ENCODE measurements at places on chromosomes 4 and X.

GRCh38 chr4:2261853-2262144, at the start of gene MXD4:
Gene MXD4 (minus strand): TSS chr4:2262109. CDS start chr4:2261980, 129 bp downstream.
- no peak for DNase-seq

GRCh38 chr4:22501715-22502095, 14.2 kb downstream of the ADGRA3 start:
- DNase-seq, result no peak

- no peak for DNase-seq
These were observed 80.1 kb downstream of the ATG4A start for GRCh38 chrX:108171671-108172070.

GRCh38 chr4:5959211-5959982, 58.8 kb downstream of the C4orf50 start:
- DNase-seq, result no peak

DNA sequence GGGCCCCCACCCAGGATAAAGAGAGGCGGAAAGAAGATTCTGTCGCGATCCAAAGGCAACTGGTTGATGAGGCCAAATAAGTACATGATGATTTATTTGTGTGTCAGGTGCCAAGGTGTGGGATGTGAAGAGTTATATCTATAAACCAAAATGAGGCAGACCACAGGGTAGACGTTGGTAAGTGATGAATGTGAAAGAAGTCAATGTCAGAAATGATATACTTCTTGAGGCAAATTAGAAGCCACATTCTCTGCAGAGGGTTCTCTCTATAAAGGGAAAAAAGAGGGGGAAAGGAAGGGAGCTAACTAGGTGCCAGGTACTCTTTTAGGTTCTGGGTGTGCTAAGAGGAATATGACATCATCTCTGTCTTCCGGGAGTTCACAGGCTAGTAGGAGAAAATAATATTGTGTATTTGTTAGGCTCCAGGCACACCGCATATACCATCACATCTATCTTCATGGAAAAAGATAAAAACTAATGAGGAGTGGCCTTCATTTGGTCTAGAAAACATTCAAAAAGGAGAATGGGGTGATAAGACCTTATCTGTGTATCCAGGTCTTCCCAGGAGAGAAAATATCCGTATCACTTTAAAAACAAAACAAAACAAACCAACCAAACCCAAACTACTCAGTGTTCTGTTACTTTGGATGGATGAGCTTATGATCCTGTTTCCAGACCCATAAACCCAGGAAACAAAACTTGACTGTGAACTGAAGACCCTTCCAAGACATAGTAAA, 4.8 kb upstream of the SH2D1A start:
- no peak for DNase-seq

GRCh38 chr4:175166020-175166419, 247.9 kb downstream of the ADAM29 start:
- DNase-seq, result no peak

GRCh38 chr4:82930848-82931755, 30.6 kb downstream of the THAP9 start:
- DNase-seq, result no peak

DNA sequence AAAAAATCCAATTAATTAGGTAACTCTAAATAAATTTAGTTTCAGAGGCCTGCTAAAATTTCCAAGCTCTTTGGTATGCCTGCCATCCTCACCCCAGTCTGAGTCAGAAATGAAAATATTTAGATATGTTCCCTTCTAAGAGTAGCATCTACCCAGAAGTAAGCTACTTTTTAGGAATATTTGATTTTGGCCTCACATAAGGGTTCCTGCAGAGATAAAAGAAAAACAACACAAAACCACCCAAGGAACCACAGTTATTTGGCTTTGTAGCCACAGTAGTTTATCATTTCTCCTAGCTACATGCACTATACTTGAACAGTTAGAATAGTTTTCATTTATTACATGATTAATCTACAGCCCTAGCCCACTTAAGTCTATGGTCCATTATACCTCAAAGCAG, 192.6 kb upstream of the FAM241A start:
- no peak for DNase-seq

GRCh38 chr4:155818639-155819038, 47.4 kb downstream of the ASIC5 start:
- no peak for DNase-seq

DNA sequence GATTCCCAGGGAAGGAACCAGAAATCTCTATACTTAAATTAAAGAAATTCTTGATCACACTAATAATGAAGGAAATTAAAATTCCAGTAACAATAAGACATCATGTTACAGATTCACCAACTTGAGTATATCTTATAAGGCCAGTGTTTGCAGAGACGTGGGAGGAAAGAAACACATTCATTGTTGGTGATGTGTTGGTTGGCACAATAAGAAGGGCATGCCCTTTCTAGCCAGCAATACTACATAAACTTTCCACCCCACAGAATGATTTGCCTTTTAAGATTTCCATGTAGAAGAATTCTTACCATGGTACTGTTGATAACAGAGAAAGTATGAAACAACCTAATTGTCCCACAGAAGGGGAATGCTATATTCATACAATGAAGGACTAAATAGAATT, 581.5 kb downstream of the STIM2 start:
- no peak for DNase-seq

- DNase-seq, result no peak
These were observed 50.3 kb upstream of the ATP6AP2 start for GRCh38 chrX:40530509-40530908.

GRCh38 chrX:150833454-150834056, 64.9 kb downstream of the CD99L2 start:
- DNase-seq, result no peak

GRCh38 chrX:95536661-95537060, 1148.0 kb upstream of the DIAPH2 start:
- no peak for DNase-seq

GRCh38 chrX:68880846-68881552, 52.2 kb downstream of the EFNB1 start:
- DNase-seq, result no peak

GRCh38 chr4:107616838-107617389, 103.1 kb downstream of the PAPSS1 start:
- no peak for DNase-seq

DNA sequence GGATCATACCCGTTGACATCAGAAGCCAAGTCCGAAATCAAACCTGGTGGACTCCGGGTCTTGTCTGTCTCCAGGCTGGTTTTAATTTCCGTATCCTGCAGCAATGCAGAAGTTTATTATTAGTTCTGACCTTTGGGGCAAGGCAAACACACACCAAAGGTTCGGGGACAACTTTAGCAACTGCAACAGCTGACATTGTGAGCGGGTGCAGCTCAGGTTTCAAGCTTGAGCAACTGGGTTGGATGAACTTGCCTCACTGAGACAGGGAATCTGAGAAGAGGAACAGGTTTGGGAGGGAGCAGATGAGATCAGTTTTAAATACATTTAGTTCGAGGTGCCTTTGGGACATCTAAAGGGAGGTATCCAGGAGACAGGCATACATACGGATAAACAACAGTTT, 110.7 kb downstream of the GNL3L start:
- no peak for DNase-seq

DNA sequence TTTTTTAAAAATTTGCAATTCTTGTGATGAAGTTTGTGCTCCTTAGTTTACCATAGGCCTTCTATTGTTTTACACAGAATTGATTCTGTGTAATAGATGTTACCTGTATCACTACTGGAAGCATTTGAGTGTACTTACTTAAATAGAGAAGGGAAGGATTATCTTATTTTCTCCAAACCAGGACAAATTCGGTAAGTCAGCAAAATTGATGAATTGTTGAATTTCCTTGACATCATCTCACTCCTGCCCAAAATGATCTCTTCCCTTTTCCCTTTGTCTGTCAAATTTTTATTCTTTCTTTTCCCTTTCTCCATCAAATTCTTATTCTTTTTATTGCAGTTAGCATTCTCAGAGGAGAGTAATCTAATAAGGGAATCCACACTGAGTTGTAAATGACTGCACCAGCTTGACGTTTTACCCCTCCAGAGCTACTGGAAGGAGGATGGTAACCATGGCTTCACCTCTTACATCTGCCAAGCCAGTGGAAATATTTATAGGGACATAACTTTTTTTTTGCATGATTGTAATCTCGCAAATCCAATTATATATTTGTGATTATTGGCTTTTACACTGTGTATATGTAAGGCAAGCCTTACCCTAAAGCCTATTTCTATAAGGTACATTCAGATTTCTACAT, 42.6 kb upstream of the HAND2 start:
- no peak for DNase-seq

DNA sequence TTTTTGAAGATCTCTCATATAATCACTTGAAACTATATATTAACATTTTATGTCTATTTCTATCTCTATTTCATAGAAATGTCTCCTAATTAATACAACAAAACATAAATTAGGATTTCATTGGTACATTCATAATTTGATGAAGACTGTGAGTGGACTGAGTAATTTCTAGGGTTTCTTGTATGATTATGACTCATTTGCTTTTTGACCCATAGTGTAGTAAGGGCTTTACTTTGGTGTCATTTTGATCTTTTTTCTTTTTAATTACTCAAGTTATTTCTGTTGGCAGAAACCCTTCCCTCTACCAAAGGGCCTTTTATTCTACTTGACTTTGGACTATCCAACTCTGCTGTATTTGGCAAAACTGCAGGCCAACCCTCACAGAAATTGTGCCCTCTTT, 207.9 kb upstream of the MAGEB16 start:
- no peak for DNase-seq

- DNase-seq, result no peak
These were observed 171.1 kb upstream of the CXCL13 start for GRCh38 chr4:77434299-77435092.

GRCh38 chr4:5592272-5592671, 116.1 kb downstream of the EVC2 start:
- no peak for DNase-seq

- no peak for DNase-seq
These were observed 31.5 kb downstream of the BLOC1S4 start for GRCh38 chr4:6747294-6748051.
